ENCODE measurements at places on chromosomes 5 and 9. TPM values are rescaled to one million over a fixed set of nuclear protein-coding genes. Genes with fewer than 3 reads are reported as not detected.

GRCh38 chr5:137195483-137195882, 303.6 kb downstream of the SPOCK1 start:
- H3K27ac ChIP-seq: no peak overlapping the region
- no peaks in the 10 kb centered on the region for H3K27me3 ChIP-seq
- no peaks in the 10 kb centered on the region for H3K36me3 ChIP-seq
- peaks cover 26% of the 10 kb centered on the region for H3K4me1 ChIP-seq
- no peak for DNase-seq

- DNase-seq: peak; percentile 44
- no peaks in the 10 kb centered on the region for H3K36me3 ChIP-seq
- no peaks in the 10 kb centered on the region for H3K27me3 ChIP-seq
- no peak overlapping the region for H3K27ac ChIP-seq
Measured at GRCh38 chr5:100841358-100842076, 61.6 kb downstream of the ST8SIA4 start.

GRCh38 chr5:65061974-65062353, 293.2 kb downstream of the CWC27 start:
- H3K4me3 ChIP-seq: no peak overlapping the region
- no peak for DNase-seq
- H3K4me1 ChIP-seq: peaks cover 24% of the 10 kb centered on the region
- H3K27ac ChIP-seq: no peak overlapping the region

DNA sequence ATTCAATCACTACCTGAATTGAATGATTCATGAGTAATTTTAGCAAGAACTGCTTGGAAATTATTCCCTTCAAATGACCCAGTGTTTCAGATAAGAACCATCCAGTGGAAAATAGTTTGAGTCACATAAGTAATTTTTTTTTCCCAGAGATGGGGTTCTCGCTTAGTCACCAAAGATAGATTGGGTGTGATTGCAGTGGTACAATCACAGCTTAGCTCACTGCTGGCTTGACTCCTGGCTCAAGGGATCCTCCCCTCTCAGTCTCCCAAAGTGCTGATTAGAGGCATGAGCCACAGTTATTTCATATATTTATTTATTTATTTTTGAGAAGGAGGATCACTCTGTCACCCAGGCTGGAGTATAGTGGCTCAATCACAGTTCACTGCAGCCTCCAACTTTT, 574.5 kb upstream of the ARRDC3 start:
- no peak overlapping the region for H3K4me3 ChIP-seq
- no peaks in the 10 kb centered on the region for H3K4me1 ChIP-seq
- H3K27me3 ChIP-seq: no peaks in the 10 kb centered on the region
- DNase-seq: peak; percentile 80
- no peaks in the 10 kb centered on the region for H3K36me3 ChIP-seq

- peak; percentile 50 for DNase-seq
- peaks cover 41% of the 10 kb centered on the region for H3K36me3 ChIP-seq
- H3K27me3 ChIP-seq: no peaks in the 10 kb centered on the region
- peak overlapping the region; percentile 97 for H3K4me3 ChIP-seq
Measured at GRCh38 chr9:33471361-33471760, 2.4 kb downstream of the NOL6 start.

The DDX46 gene
- 46.2 TPM for total RNA-seq

GRCh38 chr9:14389657-14390056, 75.7 kb upstream of the NFIB start:
- H3K4me1 ChIP-seq: no peaks in the 10 kb centered on the region
- H3K27ac ChIP-seq: no peak overlapping the region
- H3K4me3 ChIP-seq: no peak overlapping the region

The PCDH1 gene
- 9.1 TPM for total RNA-seq

DNA sequence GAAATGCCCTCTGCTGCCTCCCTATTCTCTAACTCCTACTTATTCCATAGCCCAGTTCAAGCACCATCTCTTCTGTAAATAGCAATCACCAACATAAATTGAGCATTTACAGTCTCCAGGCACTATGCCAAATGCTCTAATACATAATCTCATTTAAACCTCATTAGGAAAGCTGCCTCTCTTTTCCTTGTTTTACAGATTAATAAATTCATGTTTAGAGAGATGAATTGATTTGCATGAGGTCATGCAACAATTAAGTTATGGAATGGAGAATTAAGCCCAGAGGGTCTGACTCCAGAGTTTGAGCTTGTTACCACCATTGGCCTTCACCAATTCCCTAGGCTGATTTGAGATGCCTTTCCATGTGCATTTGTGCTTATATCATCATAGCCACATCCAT, 23.4 kb upstream of the RFX3 start:
- DNase-seq: no peak
- no peaks in the 10 kb centered on the region for H3K36me3 ChIP-seq
- no peak overlapping the region for H3K27ac ChIP-seq
- H3K27me3 ChIP-seq: no peaks in the 10 kb centered on the region

The NR5A1 gene
- 0.26 TPM for total RNA-seq

DNA sequence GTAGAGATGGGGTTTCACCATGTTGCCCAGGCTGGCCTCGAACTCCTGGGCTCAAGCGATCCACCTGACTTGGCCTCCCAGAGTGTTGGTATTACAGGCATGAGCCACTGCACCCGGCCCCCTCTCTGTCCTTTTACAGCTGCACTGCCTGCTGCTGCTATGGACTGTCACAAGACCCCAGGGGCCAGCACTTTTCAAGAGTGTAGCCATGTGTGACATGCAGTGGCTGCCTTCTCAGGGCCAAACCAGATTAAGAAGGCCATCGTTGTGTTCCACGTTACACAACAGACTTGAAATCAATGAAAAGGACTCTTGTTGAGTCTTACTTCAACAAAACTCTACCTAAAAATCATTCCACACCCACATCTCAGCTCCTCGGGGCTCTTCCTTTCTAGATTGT, 78.9 kb upstream of the ICE1 start:
- peaks cover 38% of the 10 kb centered on the region for H3K4me1 ChIP-seq
- no peak for DNase-seq
- H3K27ac ChIP-seq: peak overlapping the region; percentile 48
- H3K27me3 ChIP-seq: no peaks in the 10 kb centered on the region
- H3K36me3 ChIP-seq: no peaks in the 10 kb centered on the region
- H3K4me3 ChIP-seq: no peak overlapping the region

- H3K36me3 ChIP-seq: no peaks in the 10 kb centered on the region
- H3K27ac ChIP-seq: no peak overlapping the region
- DNase-seq: peak; percentile 7
- H3K27me3 ChIP-seq: peaks cover 4% of the 10 kb centered on the region
Measured at GRCh38 chr5:137778772-137779564, 24.8 kb upstream of the HNRNPA0 start.

DNA sequence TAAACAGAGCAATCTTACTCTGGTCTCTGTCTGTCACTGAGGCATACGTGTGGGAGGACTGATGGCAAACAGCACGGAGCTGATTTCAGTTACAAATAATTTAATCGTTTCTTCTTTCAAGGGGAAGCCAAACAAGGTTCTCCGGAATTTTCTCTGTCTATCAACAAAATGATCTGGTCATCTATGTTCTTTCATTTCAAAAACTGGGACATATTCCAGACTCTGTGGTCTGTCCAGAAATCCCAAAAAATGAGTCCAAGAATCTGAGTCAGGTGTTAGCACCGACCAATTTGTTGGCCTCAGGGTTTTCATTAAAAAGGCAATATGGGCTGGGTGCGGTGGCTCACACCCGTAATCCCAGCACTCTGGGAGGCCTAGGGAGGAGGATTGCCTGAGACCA, 69.9 kb upstream of the ZNF608 start:
- H3K4me1 ChIP-seq: no peaks in the 10 kb centered on the region
- H3K27me3 ChIP-seq: no peaks in the 10 kb centered on the region
- peak; percentile 66 for DNase-seq
- no peak overlapping the region for H3K4me3 ChIP-seq

The PRSS3 gene
- total RNA-seq: not detected

DNA sequence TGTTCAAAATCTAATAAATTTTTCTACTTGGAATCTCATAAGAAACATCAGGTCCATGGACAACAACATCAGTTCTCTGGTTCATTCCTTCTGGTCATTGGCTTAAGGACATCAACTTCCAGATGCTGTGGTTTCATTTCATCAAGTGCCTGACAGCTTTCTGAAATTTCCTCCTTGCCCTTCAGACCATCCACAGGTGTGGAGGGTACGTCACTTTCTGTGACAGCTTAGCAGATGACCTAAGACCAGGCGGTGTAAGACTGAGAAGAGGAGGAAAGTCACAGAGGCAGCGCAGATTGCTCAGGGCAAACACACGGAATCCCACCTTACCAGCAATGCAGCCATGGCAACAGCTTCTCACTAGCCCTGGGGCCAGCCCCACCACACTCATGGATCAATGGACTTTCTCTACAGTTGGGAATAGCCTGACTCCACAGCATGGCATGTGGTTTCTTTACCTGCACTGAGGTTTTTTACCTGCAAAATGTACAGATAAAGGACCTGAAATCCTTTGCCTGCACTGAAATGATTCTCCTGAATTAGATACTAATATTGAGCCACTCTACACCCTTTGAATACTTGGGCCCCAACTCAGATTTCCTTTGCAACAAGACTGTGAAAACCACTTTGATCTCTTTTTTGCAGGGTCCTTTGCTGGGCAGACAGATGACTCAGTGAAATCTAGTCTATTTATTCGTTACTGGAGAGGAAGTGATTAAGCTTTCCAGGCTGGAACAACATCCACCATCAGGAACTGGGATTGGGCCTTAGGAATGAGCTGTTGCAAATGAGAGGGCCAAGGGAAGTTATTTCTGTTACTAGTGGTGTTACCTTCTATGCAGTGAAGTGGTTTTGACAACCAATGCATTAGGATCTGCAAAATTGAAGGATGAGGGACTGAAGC, 26.9 kb downstream of the TICAM2 start:
- no peak overlapping the region for H3K4me3 ChIP-seq
- DNase-seq: peak; percentile 87
- H3K36me3 ChIP-seq: peaks cover under 1% of the 10 kb centered on the region
- peak overlapping the region; percentile 68 for H3K27ac ChIP-seq
- peaks cover 34% of the 10 kb centered on the region for H3K4me1 ChIP-seq

The PTGR1 gene
- 36.9 TPM for total RNA-seq

The CRHBP gene
- total RNA-seq: 4.7 TPM

DNA sequence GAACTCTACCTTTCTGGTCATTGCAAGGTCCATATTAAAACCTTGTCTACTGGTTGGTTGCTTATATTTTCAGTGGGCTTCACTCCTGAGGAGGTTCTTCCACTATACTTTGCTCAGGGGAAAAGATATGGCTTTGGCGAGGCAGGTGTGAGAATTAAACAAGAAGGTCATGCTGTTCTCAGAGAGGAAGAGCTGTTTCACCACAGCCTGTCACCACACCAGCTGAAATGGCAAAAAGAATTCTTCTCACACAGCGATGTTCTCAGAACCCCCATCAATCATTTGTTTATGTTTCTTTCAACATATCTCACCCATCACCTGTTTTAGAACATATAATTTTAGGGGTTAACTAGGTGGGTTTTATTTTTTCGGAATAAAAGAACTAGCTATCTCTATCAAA, 38.6 kb downstream of the CAPSL start:
- DNase-seq: no peak
- no peaks in the 10 kb centered on the region for H3K27me3 ChIP-seq
- no peak overlapping the region for H3K27ac ChIP-seq
- H3K4me1 ChIP-seq: no peaks in the 10 kb centered on the region
- H3K36me3 ChIP-seq: no peaks in the 10 kb centered on the region

DNA sequence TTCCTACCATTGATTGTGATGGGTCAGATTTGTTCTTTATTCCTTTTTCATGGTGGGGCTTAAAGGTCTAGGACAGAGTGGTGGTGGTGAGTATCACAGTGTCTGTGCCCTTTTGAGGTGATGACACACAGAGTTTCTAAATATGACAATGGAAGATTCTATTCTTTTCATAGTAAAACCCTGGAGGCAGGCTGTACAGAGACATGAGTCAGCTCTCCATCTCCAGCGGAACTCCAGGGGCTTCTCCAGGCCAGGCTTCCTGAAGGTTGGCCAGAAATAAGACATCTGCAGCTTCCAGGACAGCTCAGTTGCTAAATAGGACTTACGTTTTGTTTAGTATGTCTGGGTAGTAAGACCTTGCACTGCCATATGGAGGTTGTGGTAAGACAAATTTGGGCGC, 229.5 kb downstream of the CD180 start:
- peak; percentile 82 for DNase-seq
- peaks cover 13% of the 10 kb centered on the region for H3K4me1 ChIP-seq
- H3K4me3 ChIP-seq: no peak overlapping the region
- no peaks in the 10 kb centered on the region for H3K27me3 ChIP-seq
- no peaks in the 10 kb centered on the region for H3K36me3 ChIP-seq
- H3K27ac ChIP-seq: peak overlapping the region; percentile 51

- no peaks in the 10 kb centered on the region for H3K27me3 ChIP-seq
- no peak overlapping the region for H3K4me3 ChIP-seq
- no peaks in the 10 kb centered on the region for H3K4me1 ChIP-seq
- no peak for DNase-seq
- no peaks in the 10 kb centered on the region for H3K36me3 ChIP-seq
Measured at GRCh38 chr5:147860641-147861025, 17.9 kb upstream of the SCGB3A2 start.

- H3K4me3 ChIP-seq: no peak overlapping the region
- H3K4me1 ChIP-seq: peaks cover 38% of the 10 kb centered on the region
- H3K27ac ChIP-seq: peak overlapping the region; percentile 42
- H3K27me3 ChIP-seq: no peaks in the 10 kb centered on the region
- peak; percentile 94 for DNase-seq
- no peaks in the 10 kb centered on the region for H3K36me3 ChIP-seq
Measured at GRCh38 chr5:142821733-142822487, 51.7 kb downstream of the ARHGAP26 start.

- H3K4me3 ChIP-seq: no peak overlapping the region
- H3K27me3 ChIP-seq: no peaks in the 10 kb centered on the region
- no peak overlapping the region for H3K27ac ChIP-seq
Measured at GRCh38 chr5:94196953-94197352, 421.5 kb downstream of the KIAA0825 start.

GRCh38 chr9:124299515-124300090, 41.9 kb downstream of the NEK6 start:
- peaks cover 9% of the 10 kb centered on the region for H3K36me3 ChIP-seq
- H3K4me1 ChIP-seq: peaks cover 56% of the 10 kb centered on the region
- peak overlapping the region; percentile 16 for H3K27ac ChIP-seq
- no peak overlapping the region for H3K4me3 ChIP-seq
- no peaks in the 10 kb centered on the region for H3K27me3 ChIP-seq

DNA sequence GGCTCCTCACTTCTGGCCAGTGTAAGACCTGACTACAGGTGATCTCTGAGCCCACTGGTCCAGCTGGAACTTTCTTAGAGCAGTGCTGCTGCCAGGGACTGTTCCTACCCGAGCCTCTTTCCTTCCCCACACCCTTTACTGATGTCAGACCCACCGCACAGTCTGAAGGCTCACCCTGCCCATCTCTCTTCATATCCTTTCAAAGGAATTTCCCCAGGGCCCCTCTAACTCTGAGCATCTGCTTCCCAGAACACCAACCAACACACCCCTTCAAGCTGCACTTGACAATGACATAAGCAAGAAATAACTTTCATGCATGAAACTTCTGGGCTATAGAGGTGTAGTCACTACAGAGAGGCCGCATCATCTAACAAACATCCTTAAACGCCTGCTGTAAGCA, 119.6 kb downstream of the GABBR2 start:
- H3K27me3 ChIP-seq: peaks cover 19% of the 10 kb centered on the region
- H3K4me3 ChIP-seq: no peak overlapping the region
- H3K4me1 ChIP-seq: no peaks in the 10 kb centered on the region
- H3K27ac ChIP-seq: no peak overlapping the region
- DNase-seq: no peak
- H3K36me3 ChIP-seq: no peaks in the 10 kb centered on the region

- H3K27me3 ChIP-seq: no peaks in the 10 kb centered on the region
- DNase-seq: no peak
- no peak overlapping the region for H3K27ac ChIP-seq
- no peaks in the 10 kb centered on the region for H3K4me1 ChIP-seq
- no peaks in the 10 kb centered on the region for H3K36me3 ChIP-seq
- H3K4me3 ChIP-seq: no peak overlapping the region
Measured at GRCh38 chr5:170333161-170333910, 35.8 kb upstream of the LCP2 start.

The CSF1R gene
- 1.4 TPM for total RNA-seq

All from astrocyte (in vitro differentiated cells and primary cell).